ENCODE measurements at places on chromosomes 7 and 10. TPM values are rescaled to one million over a fixed set of nuclear protein-coding genes. Genes with fewer than 3 reads are reported as not detected.

Gene RAB19
- 2.0 TPM for polyA plus RNA-seq

Gene AGAP4
- polyA plus RNA-seq = 1.3 TPM

Gene TMEM168
- polyA plus RNA-seq = 4.7 TPM

Gene TMEM273
- polyA plus RNA-seq = 51.7 TPM

Gene MEOX2
- not detected for polyA plus RNA-seq

Gene SLC26A5
- not detected for polyA plus RNA-seq

Gene CNPY1
- polyA plus RNA-seq = not detected

Gene SSC4D
- 0.17 TPM for polyA plus RNA-seq

Gene TMEM248
- 129 TPM for polyA plus RNA-seq

Gene HTR7
- not detected for polyA plus RNA-seq

Data from CD8-positive, alpha-beta memory T cell (primary cell).